ENCODE measurements at places on chromosomes 7 and 10.

DNA sequence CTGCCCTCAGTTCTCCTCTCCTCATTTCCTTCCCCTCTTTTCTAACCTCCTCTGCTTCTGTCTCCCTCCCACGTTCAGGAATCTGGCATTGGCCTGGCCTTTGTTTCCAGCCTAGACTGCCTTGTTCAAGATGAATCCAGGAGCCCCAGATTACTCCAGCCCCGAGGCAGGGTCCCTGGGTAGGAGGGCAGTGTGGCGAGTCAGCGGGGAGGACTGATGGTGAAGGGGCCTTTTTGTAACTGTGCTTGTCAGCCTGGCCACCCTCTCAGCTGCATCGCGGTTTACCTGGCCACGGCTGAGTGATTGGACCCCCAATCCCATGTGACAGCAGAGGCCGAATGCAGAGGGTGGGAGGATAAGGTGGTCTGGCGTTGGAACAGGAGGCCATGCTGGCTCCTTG lies 96.1 kb upstream of the SHH start:
- DNase-seq, result no peak

GRCh38 chr7:47516985-47517600 lies 64.8 kb downstream of the TNS3 start:
- DNase-seq, result no peak

DNA sequence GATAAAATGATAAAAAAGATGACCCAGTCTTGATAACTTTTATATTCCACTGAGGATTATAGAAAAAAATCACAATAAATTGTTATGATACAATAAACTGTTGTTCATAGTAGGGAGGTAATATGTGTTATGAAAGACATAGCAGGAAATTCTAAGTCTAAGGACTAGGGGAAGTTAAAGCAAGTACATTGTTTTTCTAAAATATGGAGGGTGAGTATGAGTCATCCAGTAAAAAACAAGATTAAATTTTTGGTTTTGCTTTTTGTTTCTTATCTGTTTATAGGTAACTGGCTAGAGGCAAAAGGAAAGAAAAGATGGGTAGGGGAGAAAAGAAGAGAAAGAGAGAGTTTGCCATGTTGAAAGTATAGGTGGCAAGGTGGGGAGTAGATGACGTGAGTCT lies 188.4 kb downstream of the POLR1F start:
- no peak for DNase-seq

DNA sequence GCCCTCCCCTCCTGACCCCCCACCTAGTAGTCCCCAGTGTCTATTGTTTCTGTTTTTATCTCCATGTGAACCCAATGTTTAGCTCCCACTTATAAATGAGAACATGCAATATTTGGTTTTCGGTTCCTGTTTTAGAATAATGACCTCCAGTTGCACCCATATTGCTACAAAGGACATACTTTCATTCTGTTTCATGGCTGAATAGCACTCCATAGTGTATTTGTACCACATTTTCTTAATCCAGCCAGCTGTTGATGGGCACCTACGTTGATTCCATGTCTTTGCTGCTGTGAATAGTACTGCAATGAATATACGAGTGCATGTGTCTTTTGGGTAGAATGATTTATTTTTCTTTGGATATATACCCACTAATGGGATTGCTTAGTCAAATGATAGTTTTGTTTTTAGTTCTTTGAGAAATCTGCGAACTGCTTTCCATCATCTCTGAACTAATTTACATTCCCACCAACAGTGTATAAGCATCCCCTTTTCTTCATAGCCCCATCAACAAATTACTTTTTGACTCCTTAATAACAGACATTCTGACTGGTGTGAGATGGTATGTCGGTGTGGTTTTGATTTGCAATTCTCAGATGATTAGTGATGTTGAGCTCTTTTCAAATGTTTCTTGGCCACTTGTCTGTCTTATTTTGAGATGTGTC lies 128.4 kb upstream of the PHYHIPL start:
- no peak for DNase-seq

- DNase-seq, result peak; percentile 77
Observed at GRCh38 chr10:95660283-95660682, 3.8 kb upstream of the ALDH18A1 start.

- no peak for DNase-seq
Observed at GRCh38 chr7:68678196-68678595, 920.1 kb upstream of the AUTS2 start.

DNA sequence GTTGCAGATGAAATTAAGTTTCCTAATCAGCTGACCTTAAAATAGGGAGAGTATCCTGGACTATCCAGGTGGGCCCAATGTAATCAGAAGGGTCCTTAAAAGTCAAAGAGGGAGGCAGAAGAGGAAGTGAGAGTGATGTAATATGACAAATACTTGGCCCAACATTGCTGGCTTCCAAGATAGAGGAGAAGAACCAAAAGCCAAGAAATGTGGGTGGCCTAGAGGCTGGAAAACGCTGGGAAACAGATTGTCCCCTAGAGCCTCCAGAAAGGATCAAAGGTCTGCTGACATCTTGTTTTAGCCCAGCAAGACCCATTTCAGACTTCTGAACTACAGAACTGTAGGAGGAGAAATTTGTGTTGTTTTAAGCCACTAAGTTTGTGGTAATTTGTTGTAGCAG lies 79.7 kb upstream of the NOBOX start:
- DNase-seq, result no peak

DNA sequence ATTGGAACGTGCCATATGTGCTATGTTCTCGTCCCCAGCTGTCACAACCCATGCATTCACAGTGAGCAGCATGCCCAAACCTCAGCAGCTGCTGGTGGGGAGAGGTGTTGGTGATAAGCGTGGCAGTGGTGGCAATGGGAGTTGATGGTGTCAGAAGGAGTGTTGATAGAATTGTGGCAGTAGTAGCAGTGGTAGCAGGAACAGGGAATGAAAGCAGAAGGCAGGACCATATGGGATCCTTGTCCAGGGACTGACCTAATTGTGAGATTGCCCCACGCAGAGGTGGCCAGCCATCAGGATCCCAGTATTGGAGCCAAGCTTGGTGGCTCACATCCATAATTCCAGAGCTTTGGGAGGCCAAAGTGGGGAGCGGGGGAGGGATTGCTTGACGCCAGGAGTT lies 276.3 kb downstream of the GALNT17 start:
- no peak for DNase-seq

GRCh38 chr10:58782876-58783851 lies 270.5 kb downstream of the BICC1 start:
- DNase-seq, result no peak

- DNase-seq, result peak; percentile 100
Observed at GRCh38 chr7:46145412-46145811, 224.3 kb upstream of the IGFBP3 start.

DNA sequence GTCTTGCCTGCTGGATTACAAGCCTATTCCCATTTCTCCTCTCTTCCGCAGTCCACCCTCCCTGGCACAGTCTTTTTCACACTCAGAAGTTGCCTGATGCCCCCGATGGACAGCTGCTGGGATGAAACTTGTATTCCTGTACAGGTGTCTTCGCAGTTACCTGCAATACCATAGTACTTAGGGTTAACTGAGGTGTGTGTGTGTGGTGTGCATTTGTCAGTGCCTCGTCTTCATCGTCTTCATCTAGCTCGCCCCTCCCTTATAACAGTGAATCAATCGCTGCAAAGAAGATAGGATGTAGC lies 11.0 kb downstream of the NXPH1 start:
- no peak for DNase-seq

- no peak for DNase-seq
Observed at GRCh38 chr10:34444223-34445183, 370.6 kb downstream of the PARD3 start.

DNA sequence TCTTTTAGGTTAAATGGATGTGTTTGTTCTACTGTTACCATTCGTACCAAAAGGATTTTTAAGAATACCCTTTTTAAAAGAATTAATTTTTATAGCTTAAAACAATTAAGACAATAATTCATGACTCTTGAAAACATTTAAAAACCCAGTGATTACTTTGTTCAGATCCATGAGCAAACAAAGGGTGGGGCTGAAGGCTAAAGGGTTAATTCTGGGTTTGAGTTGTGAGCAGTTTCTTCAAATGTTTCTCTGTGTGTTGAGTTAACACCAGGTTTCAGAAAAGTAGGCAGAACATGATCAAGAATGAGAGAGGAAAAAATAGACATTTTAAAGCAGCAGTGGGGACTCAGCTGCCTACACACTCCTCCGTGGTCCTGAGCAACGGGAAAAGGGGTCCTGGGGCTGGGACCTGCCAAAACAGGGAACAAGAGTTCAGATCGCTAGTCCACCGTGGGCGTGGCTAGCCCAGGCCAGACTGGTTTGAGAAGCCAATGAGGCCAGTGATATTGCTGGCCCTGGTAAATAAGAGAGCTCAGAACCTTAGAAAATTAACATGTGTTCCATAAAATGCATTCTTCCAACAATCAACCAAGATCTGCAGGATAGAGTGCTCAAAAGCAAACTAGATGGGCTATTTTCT lies 14.9 kb upstream of the EZH2 start:
- no peak for DNase-seq

DNA sequence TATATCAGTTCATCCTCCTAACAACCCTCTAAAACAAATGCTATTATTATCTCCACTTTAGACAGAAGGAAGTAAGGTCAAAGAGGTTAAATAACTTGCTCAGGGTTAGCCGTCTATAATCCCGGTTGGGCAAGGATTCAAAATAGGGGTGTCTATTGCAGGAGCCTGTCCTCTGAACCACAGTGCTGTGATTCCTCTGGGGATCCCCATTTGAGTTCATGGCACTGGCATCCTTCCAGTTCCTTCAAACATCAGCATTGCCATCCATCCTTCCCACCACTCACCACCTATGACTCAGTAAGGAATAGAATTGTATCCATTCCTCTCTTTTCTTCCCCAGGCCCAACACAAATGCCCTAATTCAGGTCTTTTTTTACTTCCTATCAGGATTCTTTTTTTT lies 25.6 kb downstream of the HPS6 start:
- DNase-seq, result no peak

- DNase-seq, result no peak
Observed at GRCh38 chr7:20296444-20296843, 34.3 kb upstream of the ITGB8 start.

GRCh38 chr10:78700413-78700812 lies 368.4 kb upstream of the ZMIZ1 start:
- DNase-seq, result no peak

- no peak for DNase-seq
Observed at GRCh38 chr7:111256391-111256790, 165.5 kb downstream of the LRRN3 start.

GRCh38 chr10:101671453-101671852 lies 23.5 kb downstream of the FBXW4 start:
- no peak for DNase-seq

DNA sequence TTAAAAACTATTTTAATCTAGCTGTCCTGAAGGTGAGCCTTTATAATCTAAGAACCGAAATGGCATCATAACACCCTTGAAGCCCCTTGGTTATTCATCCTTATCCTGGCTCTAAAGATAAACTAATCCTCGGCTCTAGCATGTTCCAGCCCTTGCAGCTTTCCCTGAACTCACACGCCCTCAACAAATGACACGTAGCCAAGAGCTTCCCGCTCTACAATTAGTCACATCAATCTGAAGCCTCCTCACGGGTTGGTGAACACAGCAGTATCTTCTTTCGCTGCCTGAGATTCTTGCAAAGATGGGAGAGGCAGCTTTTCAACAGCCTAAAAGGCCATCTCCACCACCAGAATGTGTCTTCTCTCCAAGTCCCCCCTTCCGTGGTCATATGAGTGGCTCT lies 4.1 kb downstream of the FRMD4A start:
- no peak for DNase-seq

DNA sequence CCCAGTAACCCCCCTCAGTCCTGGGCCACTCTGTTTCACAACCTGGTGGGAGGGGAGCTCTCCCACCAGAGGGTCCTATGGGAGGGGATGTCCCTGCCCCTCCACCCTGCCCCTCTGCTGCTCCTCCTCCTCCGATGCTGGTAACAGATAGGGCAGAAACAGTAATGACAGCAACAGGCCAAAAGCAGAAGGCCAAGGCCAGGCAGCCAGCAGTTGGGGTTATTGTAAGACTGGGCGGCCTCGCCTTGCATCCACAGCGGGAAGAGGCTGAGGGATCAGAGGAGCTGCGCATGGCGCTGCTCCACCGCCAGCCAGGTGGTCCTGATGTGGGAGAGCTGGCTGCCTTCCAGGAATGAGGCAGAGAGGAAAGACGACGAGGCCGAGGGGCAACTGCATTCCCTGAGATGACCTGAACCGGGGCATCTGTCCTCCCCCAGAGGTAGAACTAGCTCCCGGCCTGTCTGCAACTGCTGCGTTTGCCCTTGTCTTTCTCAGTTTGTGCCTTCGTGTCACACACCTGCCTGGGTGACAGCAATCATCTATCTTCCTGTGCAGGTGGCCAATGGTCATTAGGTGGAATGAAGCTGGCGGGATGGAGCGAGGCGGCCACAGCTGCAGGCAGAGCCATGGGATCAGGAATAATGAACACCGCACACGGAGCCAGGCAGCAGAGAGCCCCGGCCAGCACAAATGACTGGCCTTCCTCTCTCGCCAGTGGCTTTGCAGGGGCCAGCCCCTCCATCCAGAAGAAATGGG lies 54.0 kb upstream of the CACUL1 start:
- no peak for DNase-seq

GRCh38 chr7:131637859-131638258 lies 81.4 kb upstream of the PODXL start:
- DNase-seq, result no peak

- no peak for DNase-seq
Observed at GRCh38 chr7:4612237-4612636, 69.9 kb upstream of the FOXK1 start.

GRCh38 chr7:106848851-106849442 lies 16.1 kb upstream of the PIK3CG start:
- DNase-seq, result peak; percentile 99

DNA sequence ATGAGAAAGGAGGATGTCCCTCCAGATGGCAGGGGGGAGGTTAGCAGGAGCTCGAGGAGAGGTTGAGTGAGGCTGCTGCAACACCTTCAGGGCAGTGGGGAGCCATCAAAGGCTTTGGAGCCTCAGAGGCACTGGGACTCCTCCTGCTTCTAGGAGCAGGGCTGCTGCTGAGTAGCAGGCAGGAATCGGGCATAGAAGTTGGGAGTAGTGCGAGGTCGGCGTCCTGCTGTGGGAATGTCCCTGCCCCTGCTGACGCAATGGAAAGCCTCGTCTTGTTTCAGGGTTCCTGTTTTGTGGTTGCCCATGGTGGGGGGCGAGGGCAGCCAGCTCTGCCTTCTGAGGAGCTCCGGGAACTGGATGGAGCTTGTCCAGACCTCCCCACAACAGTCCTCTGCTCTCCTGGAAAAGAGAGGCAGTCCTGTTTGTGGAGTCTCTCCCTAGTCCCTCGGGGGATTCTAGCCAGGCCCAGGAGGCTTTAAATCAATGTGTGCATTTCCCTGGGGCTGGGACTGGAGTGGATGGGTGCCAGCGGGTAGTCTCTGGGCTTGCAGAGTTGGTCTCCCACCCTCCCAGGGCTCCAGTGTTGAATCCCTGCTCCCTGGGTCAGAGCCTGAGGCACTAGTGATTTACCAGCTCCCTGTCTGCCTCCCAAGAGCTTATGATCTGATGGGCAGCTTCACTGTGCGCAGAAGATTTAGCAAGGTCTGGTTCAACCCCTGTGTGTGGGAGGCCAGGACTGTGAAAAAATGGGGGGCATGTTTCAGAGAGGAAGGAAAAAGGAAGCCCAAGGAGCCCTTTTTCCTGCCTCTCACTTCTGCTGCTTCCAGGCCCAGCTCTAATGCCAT lies 98.7 kb upstream of the PPIF start:
- no peak for DNase-seq

GRCh38 chr10:59008452-59008851 lies 168.0 kb upstream of the PHYHIPL start:
- DNase-seq, result no peak

All from ACHN (cell line).